ENCODE measurements at places on chromosomes 16 and 17.

DNA sequence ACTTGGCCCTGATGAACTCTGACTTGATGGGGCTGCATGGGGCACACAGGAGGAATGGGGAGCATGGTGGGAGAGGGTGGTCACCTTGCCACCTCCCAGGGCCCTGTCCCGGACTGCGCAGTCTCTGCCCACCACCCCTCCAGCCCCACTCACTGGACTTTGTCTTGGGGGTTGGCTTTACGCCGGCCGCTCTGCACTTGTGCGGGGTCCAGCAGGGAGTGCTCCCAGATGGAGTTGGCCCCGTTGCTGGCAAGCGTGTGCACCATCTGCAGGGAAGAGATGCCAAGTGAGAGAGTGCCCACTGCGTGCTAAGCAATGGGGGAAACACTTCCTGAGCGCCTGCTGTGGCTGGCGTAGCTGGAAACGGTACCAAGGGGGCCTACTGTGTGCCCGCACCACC is 6.7 kb downstream of the GIT1 start:
- no peak for DNase-seq

- DNase-seq = no peak
These were observed 3.9 kb downstream of the GLIS2 start for GRCh38 chr16:4319454-4320421.

DNA sequence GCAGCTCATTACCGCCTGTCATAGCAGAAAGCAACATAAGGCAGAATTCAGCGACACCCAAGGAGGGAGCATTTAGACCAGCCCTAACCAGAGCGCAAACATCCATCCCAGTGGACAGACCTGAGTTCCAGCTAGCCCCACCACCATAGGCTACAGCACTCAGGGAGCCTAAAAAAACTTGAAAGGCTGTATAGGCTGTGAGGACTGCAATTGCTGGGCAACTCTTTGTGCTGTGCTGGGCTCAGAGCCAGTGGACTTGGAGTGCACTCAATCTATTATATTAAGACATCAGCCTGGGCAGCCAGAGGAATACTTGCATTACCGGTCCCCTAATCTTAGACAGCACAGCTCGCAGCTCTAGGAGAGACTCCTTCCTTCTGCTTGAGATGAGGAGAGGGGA is 207.3 kb downstream of the KIF2B start:
- DNase-seq = no peak

- no peak for DNase-seq
These were observed 8.0 kb upstream of the WFDC1 start for GRCh38 chr16:84286578-84287240.

DNA sequence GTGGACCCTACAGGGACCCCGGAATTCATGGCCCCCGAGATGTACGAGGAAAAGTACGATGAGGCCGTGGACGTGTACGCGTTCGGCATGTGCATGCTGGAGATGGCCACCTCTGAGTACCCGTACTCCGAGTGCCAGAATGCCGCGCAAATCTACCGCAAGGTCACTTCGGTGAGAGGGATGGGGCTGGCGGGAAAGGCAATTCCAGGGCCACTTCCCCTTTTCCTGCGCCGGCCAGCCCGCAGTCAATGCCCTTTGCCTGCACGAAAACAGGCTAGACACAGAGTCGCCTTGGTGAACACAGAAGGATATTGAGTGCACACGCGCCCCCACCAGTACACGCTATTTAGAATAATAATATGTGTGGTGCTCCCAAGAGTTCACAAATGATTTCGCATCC is 4.0 kb downstream of the WNK4 start:
- no peak for DNase-seq
